Activated CD4-positive, alpha-beta T cell treated with anti-CD3 and anti-CD28 coated beads, Interleukin-2, amount 50 U/mL, for 24 hours (primary cell): ENCODE measurements at places on chromosomes 13 and 19.

DNA sequence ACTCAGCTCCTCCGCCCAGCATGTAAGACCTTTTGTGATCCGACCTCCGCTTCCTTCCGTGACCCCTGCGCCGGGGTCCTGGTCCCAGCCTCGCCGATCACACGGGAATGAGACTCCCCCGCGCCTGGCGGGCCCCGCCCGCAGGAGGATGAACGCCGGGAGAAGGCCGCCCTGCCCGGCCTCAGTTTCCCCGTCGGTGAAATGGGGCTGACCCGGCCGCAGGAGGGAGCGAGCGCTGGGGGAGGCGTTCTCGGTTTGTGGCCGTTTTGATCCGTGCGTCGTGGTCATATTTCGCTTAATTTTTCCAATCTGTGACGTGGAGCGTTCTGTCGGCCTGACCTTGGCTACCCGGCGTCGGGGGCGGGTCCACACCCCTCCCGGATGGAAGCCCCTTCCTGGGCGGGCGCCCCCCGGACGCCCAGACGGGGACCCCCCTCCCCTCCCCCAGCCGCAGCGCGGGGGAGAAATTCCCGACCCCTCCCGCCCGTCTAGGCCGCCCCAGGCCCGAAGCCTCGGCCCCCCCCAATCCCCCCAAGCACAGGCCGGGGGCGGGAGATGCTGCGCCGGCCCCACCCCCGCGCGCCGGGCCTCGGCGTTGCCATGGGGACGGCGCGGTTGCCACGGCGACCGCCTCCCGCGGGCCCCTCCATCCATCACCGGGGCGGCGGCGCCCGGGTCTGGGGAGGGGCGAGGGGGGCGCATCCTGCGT, 11.1 kb downstream of the PALM start:
- no peak for DNase-seq

GRCh38 chr19:5250127-5250659, 90.4 kb downstream of the PTPRS start:
- DNase-seq: no peak

DNA sequence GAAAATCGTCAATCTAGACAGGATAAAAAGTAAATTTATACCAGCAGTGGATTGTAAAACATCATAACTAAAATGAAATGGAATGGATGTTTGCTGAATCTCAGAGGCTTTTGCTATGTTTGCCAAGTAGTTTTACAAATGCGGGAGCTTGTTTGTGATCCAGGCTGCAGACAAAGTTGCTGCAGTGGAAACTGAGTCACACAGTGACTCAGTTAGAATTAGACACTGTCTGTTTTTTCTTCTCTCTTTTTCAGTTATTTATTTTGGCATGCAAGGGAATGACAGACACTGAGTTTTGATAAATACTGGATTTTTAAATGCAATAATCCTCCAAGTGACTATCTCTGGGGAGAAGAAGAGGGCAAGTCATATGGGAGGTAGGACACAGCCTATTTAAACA, 4.6 kb upstream of the PNMA8A start:
- no peak for DNase-seq

- DNase-seq: no peak
These were observed 68.2 kb downstream of the CACNA1A start for GRCh38 chr19:13437919-13438618.

- no peak for DNase-seq
These were observed 128.8 kb downstream of the ZDHHC20 start for GRCh38 chr13:21330126-21330861.

GRCh38 chr19:54248016-54248601, 5.5 kb upstream of the LILRA6 start:
- DNase-seq: no peak

DNA sequence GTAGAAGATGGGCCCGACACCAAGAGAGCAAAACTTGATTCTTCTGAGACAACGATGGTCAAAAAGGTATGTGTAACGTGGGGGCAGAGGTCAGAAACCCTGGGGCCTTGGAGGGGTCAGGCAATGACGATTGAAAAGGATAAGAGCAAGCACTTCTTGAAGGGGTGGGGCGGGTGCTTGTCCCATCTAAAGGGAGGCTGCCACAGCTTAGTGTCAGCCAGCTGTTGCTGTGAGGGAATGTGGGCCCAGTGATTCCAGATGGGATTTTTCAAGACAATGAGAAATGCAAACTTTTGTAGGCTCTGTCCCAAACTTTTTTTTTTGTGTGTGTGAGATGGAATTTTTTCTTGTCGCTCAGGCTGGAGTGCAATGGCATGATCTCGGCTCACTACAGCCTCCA, 24.5 kb downstream of the SAE1 start:
- no peak for DNase-seq

DNA sequence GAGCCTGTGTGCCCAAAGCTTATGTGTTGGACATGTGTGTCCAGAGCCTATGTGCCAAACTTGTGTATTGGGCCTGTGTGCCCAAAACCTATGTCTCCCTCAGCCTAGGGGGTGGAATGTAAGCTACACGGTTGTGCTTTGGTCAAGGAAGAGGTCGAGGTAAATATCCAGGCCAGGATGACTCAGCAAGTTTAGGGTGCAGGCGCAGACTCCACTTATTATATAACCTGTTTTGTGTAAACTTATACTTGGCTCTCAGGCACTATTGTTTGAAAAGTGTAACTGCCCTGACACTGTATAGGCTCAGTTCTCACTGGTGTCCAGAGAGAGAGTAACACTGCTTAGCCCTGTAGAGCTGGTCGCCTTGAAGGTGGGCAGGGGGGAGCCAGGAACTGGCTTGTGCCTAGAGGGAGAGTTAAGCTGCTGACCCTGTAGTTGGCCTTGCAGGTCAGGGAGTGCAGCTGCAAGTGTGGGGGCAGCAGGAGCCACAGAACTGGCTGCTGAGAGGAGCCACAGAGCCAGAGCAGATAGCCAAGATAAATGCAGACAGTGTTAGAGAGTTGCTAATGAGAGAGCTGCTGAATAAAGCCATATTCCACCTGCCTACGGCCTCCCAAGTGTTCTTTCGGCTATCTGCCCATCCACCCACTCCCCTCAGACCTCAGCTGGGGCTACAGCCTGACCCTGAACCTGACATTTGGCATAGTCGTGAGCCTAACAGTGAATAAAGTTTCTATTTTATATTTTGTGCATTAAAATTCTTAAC, 517.2 kb upstream of the SLITRK1 start:
- no peak for DNase-seq

- DNase-seq: no peak
These were observed 10.9 kb upstream of the KDM4B start for GRCh38 chr19:4957981-4958380.
